ENCODE measurements at places on chromosomes 16 and 17.
A peak's percentile ranks its signal among the peaks of the same experiment; 100 is the strongest.

- H3K4me1 ChIP-seq: no peaks in the 10 kb centered on the region
- no peak for DNase-seq
- H3K4me3 ChIP-seq: no peak overlapping the region
- H3K36me3 ChIP-seq: no peaks in the 10 kb centered on the region
Measured at GRCh38 chr16:1108299-1109252, 12.5 kb upstream of the C1QTNF8 start.

DNA sequence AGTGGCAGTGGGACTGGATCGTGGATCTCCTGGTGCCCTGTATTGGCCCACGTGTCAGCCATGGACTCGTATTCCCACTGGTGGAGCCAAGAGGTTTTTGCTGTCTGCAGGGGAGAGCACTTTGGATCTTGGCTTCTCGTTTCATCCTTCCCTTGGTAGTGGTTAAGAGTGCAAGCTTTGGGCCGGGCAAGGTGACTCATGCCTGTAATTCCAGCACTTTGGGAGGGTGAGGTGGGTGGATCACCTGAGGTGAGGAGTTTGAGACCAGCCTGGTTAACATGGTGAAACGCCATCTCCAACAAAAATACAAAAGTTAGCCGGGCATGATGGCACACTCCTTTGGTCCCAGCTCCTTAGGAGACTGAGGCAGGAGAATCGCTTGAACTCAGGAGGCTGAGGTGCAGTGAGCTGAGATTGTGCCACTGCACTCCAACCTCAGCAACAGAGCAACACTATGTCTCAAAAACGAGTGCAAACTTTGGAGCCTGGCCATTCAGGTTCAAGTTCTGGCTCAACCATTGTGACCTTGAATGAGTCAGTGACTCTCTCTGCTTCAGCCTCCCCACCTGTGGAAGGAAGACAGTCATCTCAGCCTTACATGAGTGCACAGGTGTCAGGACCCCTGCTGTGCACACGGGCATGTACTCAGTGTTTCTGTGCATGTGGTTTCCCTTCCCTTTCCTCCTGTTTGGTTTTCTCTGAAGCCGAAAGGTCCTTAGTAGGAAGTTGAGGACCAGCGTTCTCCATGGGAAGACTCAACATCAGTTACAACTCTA lies 57.4 kb downstream of the PLCG2 start:
- H3K36me3 ChIP-seq: no peaks in the 10 kb centered on the region
- H3K4me1 ChIP-seq: no peaks in the 10 kb centered on the region
- H3K27me3 ChIP-seq: no peaks in the 10 kb centered on the region
- DNase-seq: no peak
- H3K4me3 ChIP-seq: no peak overlapping the region
- no peak overlapping the region for H3K27ac ChIP-seq

GRCh38 chr16:4933871-4934395 lies 3.0 kb downstream of the PPL start:
- H3K4me3 ChIP-seq: peak overlapping the region; percentile 86
- peaks cover 17% of the 10 kb centered on the region for H3K4me1 ChIP-seq
- DNase-seq: no peak
- H3K27ac ChIP-seq: peak overlapping the region; percentile 88
- H3K36me3 ChIP-seq: peaks cover 51% of the 10 kb centered on the region

GRCh38 chr16:27495191-27495590 lies 54.5 kb downstream of the GTF3C1 start:
- no peak overlapping the region for H3K27ac ChIP-seq
- no peak overlapping the region for H3K4me3 ChIP-seq
- no peaks in the 10 kb centered on the region for H3K27me3 ChIP-seq
- peaks cover 81% of the 10 kb centered on the region for H3K36me3 ChIP-seq
- DNase-seq: no peak

GRCh38 chr16:12429756-12430155 lies 373.9 kb downstream of the CPPED1 start:
- H3K36me3 ChIP-seq: no peaks in the 10 kb centered on the region
- peaks cover 17% of the 10 kb centered on the region for H3K4me1 ChIP-seq
- H3K27me3 ChIP-seq: no peaks in the 10 kb centered on the region

GRCh38 chr17:5361426-5361825 lies 58.0 kb downstream of the NUP88 start:
- H3K27ac ChIP-seq: no peak overlapping the region
- H3K4me3 ChIP-seq: no peak overlapping the region
- H3K27me3 ChIP-seq: no peaks in the 10 kb centered on the region
- H3K36me3 ChIP-seq: no peaks in the 10 kb centered on the region
- DNase-seq: no peak
- no peaks in the 10 kb centered on the region for H3K4me1 ChIP-seq

Data from esophagus squamous epithelium (tissue), 5 donors.